ENCODE measurements at places on chromosomes 1 and 21.

- H3K4me1 ChIP-seq: no peaks in the 10 kb centered on the region
- no peak for DNase-seq
- H3K27me3 ChIP-seq: peaks cover 3% of the 10 kb centered on the region
- no peaks in the 10 kb centered on the region for H3K36me3 ChIP-seq
- no peak overlapping the region for H3K27ac ChIP-seq
These were observed 29.4 kb upstream of the CSF3R start for GRCh38 chr1:36511804-36512798.

DNA sequence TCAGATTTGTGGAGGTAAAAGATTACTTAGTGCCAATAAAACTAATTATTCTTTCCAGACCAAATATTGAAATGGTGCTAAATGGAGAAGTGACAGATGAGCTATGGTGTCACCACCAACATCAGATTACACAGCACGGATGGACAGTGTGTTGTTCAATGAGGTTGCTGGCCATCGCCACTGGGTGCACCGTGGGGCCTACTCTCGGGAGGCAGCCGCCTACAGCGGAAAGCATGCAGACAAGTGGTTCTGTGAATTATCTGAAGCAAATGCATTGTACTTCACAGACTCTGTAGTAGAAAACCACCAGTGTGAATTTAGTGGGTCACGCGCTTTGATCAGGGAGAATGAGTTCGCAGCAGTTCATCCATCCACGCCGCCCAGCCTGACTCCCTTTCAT, 42.3 kb downstream of the GNG4 start:
- H3K4me3 ChIP-seq: no peak overlapping the region
- no peaks in the 10 kb centered on the region for H3K27me3 ChIP-seq
- no peak overlapping the region for H3K27ac ChIP-seq
- no peaks in the 10 kb centered on the region for H3K36me3 ChIP-seq
- no peaks in the 10 kb centered on the region for H3K4me1 ChIP-seq

- H3K27ac ChIP-seq: no peak overlapping the region
- no peaks in the 10 kb centered on the region for H3K27me3 ChIP-seq
- H3K4me3 ChIP-seq: no peak overlapping the region
- peaks cover 4% of the 10 kb centered on the region for H3K4me1 ChIP-seq
- no peak for DNase-seq
These were observed 32.2 kb downstream of the PSEN2 start for GRCh38 chr1:226902601-226903000.

GRCh38 chr1:203216274-203217138, 13.0 kb downstream of the CHIT1 start:
- H3K4me3 ChIP-seq: no peak overlapping the region
- H3K27ac ChIP-seq: no peak overlapping the region
- no peaks in the 10 kb centered on the region for H3K4me1 ChIP-seq

DNA sequence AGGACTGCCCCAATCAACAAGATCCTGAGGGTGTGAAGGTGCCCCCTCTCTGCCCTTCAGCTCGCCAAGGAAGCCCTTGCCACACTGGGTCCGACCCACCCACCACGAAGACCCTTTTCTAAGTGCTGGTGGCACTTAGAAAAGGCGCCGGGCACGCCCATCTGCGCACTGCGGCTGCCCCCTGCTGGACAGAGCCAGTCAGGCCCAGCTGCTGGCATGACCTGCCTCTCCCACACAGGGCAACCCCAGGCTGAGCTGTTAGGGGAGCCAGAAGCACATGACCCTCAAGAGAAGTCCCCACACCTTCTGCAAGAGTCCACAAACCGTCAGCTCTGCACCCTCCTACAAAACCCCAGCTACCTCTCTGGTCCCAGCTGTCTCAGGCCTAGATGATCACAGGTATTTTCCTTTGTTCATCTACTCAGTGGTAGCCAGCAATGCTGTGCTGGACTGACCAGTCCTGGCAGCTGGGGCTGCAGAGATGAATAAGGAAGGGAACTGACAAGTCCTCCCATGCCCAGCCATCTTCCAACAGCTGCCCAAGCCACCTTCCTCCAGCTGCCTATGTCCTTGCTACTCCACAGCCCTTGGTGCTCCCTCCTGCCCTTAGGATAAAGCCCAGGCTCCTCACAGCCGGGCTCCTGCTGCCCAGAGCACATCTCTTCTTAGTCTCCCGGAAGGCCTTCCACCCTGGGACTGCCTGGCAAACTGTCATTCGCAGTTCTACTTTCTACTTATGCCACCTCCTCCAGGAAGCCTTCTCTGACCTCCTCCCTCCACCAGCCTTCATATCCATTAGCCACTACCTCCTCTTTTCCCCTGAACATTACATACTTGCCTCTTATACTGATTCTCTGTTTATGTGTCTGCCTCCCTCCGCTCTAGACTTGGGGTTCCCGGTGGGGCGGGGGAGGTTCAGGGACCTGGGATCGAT, 39.8 kb upstream of the ZC3H12A start:
- H3K27me3 ChIP-seq: peaks cover 22% of the 10 kb centered on the region
- H3K4me3 ChIP-seq: no peak overlapping the region
- no peaks in the 10 kb centered on the region for H3K4me1 ChIP-seq
- DNase-seq: peak; percentile 21
- H3K36me3 ChIP-seq: no peaks in the 10 kb centered on the region

GRCh38 chr21:45578176-45578801, 36.0 kb upstream of the SLC19A1 start:
- no peaks in the 10 kb centered on the region for H3K36me3 ChIP-seq
- H3K4me1 ChIP-seq: no peaks in the 10 kb centered on the region
- peaks cover 57% of the 10 kb centered on the region for H3K27me3 ChIP-seq
- H3K4me3 ChIP-seq: no peak overlapping the region
- no peak for DNase-seq

DNA sequence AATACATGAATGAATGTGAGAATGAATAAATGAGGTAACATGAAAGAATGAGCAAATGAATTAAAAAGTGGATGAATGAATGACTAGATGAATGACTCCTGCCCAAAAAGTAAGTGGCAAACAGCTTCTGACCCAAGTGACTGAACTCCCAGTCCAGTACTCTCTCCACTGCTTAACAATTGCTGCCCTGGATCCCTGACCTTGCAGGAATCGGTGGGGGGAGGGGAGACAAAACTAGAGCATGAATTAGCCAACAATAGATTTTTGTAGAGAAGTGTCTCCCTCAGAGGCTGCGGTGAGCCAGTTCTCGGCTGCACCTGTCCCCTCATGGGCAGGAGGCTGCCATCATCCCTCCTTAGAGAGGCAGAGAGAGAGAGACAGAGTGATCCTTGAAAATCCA, 5.9 kb upstream of the GRIK3 start:
- H3K4me3 ChIP-seq: no peak overlapping the region
- peaks cover 16% of the 10 kb centered on the region for H3K27me3 ChIP-seq
- H3K27ac ChIP-seq: no peak overlapping the region
- no peaks in the 10 kb centered on the region for H3K36me3 ChIP-seq
- H3K4me1 ChIP-seq: no peaks in the 10 kb centered on the region
- no peak for DNase-seq

DNA sequence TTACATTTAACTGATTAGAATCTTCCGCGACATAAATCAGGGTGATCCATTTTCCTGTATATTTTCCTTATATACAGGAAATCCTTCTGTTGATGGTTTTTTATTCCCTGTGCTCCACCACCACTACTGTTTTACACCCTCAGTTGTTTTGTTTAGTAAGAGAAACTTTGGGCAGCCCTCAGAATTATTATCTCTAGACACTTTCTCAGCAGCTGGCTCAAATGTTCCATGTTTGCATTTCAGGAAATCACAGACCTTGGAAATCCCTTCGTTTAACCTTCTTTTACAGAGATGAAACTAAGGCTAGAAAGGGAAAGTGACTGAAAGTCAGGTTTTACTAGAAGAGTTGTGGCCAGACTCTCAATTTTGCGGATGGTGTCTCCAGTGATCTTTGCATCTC, 15.2 kb downstream of the ZNF697 start:
- no peak overlapping the region for H3K27ac ChIP-seq
- no peaks in the 10 kb centered on the region for H3K27me3 ChIP-seq
- no peak for DNase-seq

- no peaks in the 10 kb centered on the region for H3K27me3 ChIP-seq
- no peak overlapping the region for H3K27ac ChIP-seq
- DNase-seq: no peak
These were observed 52.4 kb downstream of the MAP3K21 start for GRCh38 chr1:233379869-233380438.

DNA sequence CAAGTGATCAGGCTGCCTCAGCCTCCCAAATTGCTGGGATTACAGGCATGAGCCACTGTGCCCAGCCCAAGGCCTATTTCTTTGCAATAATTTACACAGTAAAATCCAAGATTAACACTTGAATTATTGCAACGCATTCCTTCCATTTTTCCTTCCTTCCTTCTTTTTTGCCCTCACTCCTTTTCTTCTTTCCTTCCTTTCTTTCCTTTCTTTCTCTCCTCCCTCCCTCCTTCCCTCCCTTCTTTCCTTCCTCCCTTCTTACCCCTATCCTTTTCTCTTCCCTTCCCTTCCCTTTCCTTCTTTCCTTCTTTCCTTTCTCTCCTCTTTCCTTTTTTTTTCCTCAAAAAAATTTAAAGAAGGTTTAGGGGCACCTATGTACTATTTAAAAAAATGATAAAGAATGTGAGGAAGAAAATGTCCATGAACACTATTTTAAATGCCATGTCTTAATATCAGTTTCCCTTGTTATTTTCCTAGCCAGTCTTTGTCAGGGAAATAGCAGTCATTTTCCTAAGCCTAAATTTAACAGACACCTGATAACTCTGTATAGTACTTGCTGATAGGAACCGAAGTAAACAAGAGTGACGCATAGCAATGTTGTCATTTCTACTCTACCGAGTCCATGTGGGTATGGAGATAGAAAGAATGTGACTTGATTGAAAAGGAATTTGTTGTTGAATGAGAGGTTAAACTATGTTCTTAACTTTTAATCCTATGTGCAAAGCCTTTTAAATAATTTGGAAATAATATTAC, 79.8 kb upstream of the HMCN1 start:
- no peaks in the 10 kb centered on the region for H3K36me3 ChIP-seq
- H3K4me1 ChIP-seq: no peaks in the 10 kb centered on the region
- no peak overlapping the region for H3K27ac ChIP-seq

- no peaks in the 10 kb centered on the region for H3K36me3 ChIP-seq
- peak within 1 kb of the TSS; percentile 68 for H3K4me3 ChIP-seq
- DNase-seq: no peak
These were observed at the start of gene FBLIM1 for GRCh38 chr1:15758343-15758931. Gene FBLIM1, plus strand, starts transcription at chr1:15758795. Its CDS starts 6,189 bp downstream, at chr1:15764984.

GRCh38 chr1:36855699-36856494, 178.4 kb downstream of the GRIK3 start:
- no peaks in the 10 kb centered on the region for H3K27me3 ChIP-seq
- H3K4me3 ChIP-seq: no peak overlapping the region
- no peak overlapping the region for H3K27ac ChIP-seq

GRCh38 chr1:228647523-228648444, 87.5 kb upstream of the RHOU start:
- H3K4me1 ChIP-seq: peaks cover 3% of the 10 kb centered on the region
- H3K27ac ChIP-seq: no peak overlapping the region
- peak overlapping the region; percentile 6 for H3K4me3 ChIP-seq
- DNase-seq: no peak
- peaks cover 32% of the 10 kb centered on the region for H3K27me3 ChIP-seq

DNA sequence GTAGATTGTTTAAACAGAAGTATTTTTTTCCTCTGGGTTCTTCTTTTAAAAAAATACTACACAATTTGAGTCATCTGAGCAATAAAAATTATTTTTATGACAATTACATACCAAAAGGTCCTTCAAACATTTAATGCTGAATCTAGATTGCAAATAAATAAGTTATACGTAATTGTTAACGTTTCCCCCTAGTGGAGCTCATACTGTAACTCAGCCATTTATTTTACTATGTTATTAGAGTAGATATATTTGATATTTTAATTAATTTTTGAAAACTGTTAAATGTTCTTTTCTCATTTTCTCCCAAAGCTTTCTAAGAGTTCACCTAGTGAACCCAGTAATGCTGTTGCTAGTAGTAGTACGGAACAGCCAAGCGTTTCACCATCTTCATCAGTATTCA, 33.5 kb downstream of the ZMYM1 start:
- H3K36me3 ChIP-seq: peaks cover 4% of the 10 kb centered on the region
- no peaks in the 10 kb centered on the region for H3K27me3 ChIP-seq
- H3K4me3 ChIP-seq: no peak overlapping the region
- DNase-seq: peak; percentile 5

DNA sequence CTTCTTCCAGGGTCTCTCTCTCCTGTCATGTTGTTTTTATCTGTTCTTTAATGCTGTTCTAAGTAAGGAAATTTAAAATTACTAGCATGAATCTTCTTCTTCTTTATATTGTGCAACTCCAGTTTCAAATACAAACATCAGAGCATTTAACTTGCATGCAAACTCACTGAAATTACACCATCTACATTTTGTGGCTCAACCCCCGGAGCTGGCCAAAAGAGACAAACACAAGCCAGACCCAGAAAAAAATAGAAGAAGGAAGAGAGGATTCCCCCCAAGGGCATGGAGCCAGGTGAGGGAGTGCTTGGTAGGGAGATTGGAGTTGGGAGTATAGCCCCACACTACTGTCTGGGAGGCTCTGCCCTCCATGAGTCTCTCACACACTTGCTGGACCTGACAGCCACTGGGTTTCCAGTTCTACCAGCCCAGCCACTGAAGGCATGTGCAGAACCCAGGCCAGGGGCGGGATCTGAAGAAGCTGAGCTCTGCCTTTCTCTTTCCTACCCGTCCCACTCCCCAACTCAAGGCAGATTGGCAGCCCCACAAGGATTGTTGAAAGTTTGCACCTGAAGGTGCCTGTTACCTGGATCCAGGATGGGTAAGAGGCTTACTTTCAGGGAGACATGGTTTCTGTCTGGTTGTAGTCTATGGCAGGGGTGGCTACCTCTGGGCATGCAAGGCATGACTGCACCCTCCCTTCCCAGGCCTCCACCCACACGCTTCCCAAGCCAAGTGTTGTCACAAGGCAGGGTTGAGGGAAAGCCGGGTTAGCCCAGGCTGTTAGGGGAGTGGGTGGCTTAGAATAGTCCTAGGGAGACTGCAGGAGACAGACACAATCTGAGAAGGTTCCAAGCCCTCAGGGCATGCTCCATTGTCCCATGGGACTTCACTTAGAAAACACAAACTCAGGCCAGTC, 297.2 kb downstream of the TGFB2 start:
- no peaks in the 10 kb centered on the region for H3K36me3 ChIP-seq
- H3K27me3 ChIP-seq: no peaks in the 10 kb centered on the region
- peak overlapping the region; percentile 82 for H3K27ac ChIP-seq
- H3K4me3 ChIP-seq: no peak overlapping the region

DNA sequence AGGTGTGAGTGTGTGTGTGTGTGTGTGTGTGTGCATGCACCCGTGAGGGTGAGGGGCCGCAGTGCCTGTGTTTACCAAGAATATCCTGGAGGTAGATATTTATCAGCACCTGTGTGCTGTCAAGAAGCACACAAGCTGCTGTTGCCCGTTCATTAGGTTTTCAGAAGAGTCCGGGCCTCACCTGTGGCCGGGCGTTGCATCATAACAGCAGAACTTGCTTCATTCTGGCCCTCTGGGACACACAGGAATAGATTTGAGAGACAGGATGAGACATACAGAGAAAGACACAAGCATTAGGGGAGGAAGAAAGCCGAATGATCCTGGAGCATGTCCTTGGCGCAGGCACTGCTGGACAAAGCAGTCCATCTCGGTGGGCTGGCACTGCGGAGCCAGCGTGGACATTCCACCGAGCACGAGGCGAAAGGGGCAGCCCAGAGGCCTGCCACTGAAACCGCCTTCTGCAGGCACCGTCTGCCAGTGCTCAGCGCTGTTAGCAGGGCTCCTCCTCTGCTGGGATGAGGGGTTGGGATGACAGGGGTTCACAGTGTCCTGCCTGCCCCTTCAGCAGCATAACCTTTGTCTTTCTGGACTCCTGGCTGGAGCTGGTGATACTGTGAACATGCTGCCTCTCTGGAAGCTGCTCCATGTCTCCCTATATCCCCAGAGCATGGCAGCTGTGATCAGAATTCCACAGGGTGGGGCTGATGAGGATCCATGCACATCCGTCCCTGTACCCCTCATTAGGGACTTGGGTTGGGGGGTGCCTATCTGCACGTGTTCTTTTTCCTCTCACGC, 81.1 kb downstream of the PEX14 start:
- no peak overlapping the region for H3K4me3 ChIP-seq
- no peaks in the 10 kb centered on the region for H3K27me3 ChIP-seq
- H3K4me1 ChIP-seq: peaks cover 4% of the 10 kb centered on the region
- no peak for DNase-seq
- no peak overlapping the region for H3K27ac ChIP-seq
- no peaks in the 10 kb centered on the region for H3K36me3 ChIP-seq
